ENCODE measurements at places on chromosomes 1 and 21.
A peak's percentile ranks its signal among the peaks of the same experiment; 100 is the strongest.

GRCh38 chr1:220700556-220701179 is 10.5 kb downstream of the C1orf115 start:
- DNase-seq = no peak

- no peak for DNase-seq
These were observed 136.9 kb downstream of the CACNA1E start for GRCh38 chr1:181620183-181620582.

DNA sequence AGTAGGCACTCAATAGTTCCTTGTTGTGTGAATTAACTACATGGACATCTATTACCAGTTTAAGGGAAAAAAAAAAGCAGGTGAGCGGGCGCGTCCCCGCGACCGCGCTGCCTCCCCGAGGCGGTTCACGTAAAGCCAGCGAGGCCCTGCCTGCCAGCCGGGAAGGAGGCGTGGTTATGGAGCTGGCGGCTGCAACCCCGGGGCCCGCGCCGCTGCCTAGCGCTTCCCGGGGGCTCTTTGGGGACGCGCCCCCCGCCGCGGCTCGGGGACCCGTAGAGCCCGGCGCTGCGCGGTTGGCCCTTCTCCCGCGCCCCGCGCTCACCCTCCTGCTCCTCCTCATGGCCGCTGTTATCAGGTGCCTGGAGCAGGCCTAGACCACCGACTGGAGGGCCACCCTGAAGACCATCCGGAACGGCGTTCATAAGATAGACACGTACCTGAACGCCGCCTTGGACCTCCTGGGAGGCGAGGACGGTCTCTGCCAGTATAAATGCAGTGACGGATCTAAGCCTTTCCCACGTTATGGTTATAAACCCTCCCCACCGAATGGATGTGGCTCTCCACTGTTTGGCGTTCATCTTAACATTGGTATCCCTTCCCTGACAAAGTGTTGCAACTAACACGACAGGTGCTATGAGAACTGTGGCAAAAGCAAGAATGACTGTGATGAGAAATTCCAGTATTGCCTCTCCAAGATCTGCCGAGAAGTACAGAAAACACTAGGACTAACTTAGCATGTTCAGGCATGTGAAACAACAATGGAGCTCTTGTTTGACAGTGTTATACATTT is 2.6 kb upstream of the CC2D1B start:
- no peak for DNase-seq

- no peak for DNase-seq
These were observed 118.7 kb downstream of the RGS2 start for GRCh38 chr1:192927496-192927895.

GRCh38 chr1:160877221-160877620 is 7.8 kb downstream of the ITLN1 start:
- no peak for DNase-seq

DNA sequence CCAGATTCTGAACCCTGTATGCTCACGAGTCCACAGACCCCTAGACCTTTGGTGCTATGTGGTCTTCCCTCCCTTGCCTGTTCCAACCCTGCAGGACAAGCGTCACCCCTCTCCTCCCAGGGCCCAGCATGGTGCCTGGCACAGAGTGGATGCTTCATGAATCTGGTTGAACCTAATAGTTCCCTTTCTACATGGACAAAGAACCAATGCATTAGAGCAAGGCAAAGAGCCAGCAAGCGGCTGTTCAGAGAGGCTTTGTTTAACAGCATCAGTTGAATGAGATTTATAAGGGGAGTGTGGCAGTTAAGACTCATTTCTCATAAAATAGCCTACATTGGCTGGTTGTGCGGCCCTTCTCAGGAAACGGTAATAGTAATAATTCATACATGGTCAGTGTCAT is 14.9 kb downstream of the SLC26A9 start:
- no peak for DNase-seq

- no peak for DNase-seq
These were observed 15.9 kb upstream of the IFNAR1 start for GRCh38 chr21:33308586-33309490.

GRCh38 chr1:58902830-58903513 is 119.1 kb upstream of the JUN start:
- DNase-seq = no peak

DNA sequence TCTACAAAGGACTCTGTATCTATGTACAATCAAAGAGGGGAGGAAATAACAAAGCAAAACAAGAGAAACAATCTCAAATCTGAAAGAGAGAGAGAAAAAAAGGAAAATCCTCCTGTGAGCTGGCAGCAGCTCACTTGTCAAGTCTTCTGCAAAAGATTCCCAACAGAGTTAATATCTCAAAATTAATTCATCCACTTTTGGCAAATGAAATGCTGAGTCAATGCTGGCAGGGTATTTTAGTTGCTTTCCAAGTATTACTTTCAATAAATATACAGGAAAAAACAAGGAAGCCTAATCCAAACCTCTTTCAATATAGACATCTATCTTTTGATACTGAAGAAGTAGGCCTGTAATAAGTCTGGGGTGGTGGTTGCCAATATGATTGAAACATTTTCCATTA is 613.9 kb upstream of the NEGR1 start:
- DNase-seq = no peak

DNA sequence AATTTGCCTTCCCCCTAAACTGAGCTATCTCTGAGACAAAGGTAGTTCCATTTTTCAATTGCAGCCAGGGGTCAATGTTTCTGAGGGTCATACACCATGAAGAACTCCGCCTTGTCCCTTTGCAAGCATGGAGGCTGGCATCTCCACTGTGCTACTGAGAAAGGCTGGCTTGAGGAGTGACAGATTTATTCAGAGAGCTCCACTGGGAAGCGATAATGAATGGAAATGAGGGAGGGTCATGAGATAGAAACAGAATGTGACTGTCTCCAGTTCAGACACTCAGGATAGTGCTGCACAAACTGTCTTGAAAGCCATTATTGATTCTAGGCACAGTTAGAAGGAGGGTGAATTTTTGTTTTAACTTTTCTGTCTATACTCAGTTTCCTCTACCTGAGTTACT is 197.5 kb downstream of the ZNF326 start:
- DNase-seq = no peak

- no peak for DNase-seq
These were observed 157.8 kb downstream of the PRDM16 start for GRCh38 chr1:3226701-3227350.

DNA sequence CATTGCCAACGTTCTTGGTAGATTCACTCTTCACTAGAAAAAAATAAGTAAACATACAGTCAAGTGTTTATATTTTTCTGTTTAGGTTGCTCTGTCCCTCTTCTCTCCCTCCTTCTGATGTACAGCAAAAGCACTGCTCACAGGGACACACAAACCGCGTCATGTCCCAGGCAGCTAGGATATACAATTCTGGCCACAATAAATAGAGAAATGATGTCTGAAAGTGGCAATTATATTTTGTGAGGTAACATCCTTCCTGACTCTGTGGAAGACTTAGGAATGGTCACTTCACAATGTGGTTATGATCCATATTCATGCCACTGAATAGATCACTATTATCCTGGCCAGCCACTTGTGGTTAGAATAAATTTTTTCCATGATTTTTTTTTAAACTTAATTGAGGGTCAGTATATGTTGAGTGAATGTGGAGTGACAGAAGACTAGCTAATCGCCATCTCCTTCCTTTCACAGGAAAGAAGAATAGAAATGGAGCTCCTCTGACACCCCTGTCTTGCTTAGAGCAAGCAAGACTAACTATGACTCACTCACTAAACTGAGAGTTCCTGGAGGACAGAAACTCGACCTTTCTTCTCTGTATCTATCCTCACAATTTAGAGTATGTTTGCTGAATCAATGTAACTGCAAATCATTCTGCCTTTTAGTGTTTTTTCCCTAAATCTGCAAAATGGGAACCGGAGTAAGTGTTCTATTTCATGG is 54.0 kb downstream of the ZNHIT6 start:
- DNase-seq = no peak

DNA sequence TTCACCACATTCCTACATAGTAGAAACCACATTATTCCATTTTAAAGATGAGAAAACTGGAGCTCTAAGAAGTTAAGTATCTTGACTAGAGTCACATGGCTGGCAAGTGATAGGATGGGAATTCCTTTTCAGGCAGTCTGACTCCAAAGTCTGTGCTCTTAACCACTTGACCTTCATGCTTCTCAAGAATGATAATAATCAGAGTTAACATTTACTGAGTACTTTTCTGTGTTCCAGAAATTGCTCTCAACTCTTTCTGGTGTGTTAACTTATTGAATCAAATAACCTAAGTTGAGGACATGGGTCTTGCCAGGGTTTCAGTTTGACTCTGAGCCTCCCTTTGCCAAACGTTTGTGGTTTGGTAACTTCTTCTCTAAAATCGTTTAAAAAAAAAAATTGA is 169.4 kb downstream of the RASAL2 start:
- no peak for DNase-seq

DNA sequence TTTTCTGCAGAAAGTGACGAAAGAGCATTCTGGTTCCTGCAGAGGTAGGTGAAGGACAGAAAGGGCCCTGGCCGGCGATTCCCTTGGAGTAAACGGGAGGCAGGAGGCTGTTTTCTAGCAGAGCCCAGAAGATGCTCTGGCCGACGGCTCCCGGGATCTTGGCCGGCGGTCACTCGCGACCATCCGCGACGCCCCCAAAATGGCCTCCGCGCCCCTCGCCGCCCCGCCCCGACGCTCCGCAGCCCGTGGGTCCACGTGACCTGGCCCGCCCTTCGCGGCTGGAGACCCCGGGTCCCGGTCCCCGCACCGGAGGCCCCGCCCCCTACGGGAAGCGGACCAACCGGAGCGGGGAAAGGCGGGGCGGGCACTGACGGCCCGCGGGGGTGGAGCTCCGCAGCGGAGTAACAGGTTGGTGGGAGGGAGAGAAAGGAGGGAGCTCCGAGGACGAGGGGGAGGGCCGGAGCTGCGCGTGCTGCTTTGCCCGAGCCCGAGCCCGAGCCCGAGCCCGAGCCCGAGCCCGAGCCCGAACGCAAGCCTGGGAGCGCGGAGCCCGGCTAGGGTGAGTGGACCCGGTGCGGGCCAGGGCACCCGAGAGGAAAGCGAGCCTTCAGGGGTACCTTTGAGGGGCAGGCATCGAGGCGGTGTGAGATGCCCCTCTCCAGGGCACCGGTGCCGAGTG is at the start of gene CGN:
CGN (plus strand) TSS at position 431 of the 679 bp plus-strand sequence. CDS start 7,133 bp downstream, outside the sequence.
- DNase-seq = peak; percentile 92

- DNase-seq = no peak
These were observed 6.5 kb downstream of the INKA2 start for GRCh38 chr1:111732718-111733117.

- DNase-seq = no peak
These were observed 7.0 kb upstream of the BMP8B start for GRCh38 chr1:39795651-39796050.

DNA sequence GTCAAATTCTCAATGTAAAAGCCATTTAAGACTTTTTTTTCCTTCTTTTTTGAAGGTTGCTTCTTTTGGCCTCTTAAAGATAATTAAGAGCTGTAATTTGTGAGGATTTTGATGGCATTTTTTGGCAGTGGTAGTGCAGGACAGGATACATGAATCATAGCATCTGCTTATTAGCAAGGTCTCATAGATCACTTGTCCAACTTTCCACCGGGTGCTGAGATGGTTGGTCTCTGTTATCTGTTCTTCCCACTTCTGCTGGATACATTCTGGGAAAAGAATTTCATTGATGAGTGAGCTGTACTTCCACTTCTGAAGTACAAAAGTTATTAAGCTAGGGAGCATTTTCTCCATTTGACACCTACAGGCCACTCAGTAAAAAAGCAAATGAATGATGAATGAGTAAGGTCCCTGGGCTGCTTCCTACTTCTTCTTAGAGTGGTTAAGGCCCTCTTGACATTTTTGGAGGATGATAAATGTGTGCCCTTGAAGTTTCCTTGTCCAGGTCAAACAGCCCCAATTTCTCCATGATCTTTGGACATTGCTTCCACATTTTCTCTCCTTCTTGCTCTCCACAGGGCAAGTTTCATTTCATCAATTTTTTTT is 100.6 kb downstream of the ROR1 start:
- DNase-seq = no peak

GRCh38 chr1:244097523-244098405 is 46.7 kb downstream of the ZBTB18 start:
- no peak for DNase-seq

DNA sequence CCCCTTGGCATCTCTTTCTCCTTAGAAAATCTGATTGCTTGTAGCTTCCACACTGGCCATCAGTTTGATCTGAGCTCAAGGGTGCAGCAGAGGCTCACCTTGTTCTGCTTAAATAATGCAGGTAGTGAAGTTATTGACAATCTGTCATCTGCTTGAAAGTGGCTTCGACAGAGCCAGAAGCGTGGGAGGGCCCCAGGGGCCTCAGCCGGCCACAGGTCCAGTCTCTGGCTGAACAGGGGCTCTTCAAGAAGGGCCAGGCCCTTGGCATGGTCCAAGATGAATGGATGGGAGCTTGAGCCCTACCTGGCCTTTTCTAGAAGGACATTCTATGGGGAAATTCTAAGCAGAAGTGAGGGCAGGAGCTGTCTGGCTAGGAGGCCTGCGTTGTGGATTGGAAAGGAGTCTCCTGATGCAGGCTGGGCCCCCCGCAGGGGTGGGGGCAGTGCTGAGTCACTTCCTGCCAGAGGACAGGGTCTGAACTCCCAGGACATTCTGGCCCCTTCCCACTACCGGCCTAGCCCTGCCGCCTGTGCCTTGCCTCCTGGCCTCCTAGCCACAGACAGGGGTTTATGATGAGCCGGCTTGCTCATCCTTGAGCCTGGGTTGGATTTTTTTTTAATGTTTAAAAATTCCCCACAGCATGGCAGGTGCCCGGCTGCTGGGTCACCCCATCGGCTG is 162.3 kb upstream of the VAMP3 start:
- DNase-seq = no peak

DNA sequence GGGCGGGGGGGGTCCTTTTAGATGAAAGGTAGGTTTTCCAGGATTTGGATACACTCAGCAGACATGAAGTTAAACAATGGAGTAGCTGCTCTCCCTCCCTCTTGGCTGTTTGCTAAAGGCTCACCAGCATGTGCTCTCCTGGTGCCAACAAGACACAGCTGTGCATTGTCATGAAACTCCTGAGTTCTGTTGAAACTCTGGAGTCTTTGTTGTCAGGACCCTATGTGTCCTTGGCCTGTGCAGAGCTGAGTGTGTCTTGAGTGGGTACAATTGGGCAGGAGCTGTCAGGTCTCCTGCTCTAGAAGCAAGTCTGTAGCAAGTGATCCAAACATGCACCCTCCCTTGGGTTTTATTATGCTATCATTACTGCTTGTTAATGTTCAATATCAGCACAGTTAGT is 12.7 kb downstream of the TBX19 start:
- DNase-seq = no peak

Measured in renal cortex interstitium (tissue), 15 donors.